ENCODE measurements at places on chromosomes 2 and 18.

- no peak for DNase-seq
These were observed 1837.5 kb upstream of the CELF4 start for GRCh38 chr18:39403121-39403520.

DNA sequence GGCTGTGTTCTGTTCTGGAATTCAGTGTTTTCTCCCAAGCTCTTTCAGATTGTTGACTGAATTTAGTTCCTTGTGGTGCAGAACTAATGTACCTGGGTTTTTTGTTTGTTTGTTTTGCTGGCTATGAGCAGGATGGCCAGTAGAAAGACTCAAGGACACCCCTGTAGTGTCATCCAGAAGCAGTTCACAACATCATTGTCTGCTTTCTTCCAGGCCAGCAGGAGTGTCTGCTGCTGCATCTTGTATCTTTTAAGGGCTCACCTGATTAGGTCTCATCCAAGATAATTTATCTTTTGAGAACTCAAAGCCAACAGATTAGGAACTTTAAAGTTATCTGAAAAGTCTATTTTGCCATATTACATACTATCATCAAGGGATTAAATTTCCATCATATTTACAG is 318.5 kb upstream of the MC4R start:
- no peak for DNase-seq

GRCh38 chr2:240459401-240460252 is 24.2 kb downstream of the GPC1 start:
- peak; percentile 20 for DNase-seq

DNA sequence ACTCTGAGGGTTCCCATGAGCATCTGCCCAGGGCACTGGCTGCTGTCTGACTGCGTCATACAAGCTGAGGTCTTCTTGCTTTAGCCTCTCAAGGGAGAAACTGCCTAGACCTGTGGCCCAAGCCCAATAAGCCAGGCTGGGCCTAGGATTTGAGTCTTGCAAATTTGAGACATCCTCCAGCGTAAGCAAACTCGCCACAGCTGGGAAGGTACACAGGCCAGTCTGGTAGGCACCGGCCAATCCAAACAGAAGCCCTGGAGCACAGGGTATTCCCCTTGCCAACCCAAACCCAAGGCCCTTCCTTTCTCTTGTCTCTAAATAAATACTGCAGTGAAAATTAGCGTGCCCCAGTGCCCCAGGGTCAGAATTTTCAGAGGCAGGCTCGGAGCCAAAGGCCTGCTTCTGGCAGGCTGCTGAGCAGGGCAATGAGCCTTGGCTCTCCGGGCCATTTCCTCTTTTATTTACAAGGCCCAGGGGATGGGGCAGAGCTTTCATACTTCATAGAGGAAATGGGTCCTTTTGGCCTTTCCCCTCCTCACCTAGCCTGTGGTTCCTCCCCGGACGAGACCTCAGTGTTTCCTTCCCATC is 33.3 kb downstream of the POLR1A start:
- peak; percentile 40 for DNase-seq

DNA sequence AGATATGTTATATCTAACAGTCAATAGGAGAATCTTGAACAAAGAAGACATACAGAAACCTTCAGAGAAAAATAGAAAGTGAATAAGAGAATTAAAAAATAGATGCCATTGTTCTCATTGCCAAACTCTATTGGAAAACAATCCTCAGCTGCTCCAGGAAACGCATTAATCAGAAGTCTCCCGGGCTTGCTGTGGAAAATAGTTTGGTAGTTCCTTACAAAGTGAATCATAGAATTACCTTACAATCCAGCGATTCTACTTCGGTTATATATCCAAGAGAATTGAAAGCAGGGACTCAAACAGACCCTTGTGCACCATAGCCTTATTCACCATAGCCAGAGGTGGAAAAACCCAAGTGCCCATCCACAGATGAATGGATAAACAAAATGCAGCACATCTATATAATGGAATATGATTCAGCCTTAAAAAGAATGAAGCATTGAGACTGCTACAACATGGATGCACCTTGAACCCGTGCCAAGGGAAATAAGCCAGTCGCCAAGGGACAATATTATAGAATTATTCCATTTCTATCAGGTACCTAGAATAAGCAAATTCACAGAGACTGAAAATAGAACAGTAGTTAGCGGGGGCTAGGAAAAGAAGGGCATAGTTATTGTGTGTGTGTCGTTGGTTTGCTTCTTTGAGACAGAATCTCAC is 21.9 kb upstream of the CHRNA1 start:
- no peak for DNase-seq

DNA sequence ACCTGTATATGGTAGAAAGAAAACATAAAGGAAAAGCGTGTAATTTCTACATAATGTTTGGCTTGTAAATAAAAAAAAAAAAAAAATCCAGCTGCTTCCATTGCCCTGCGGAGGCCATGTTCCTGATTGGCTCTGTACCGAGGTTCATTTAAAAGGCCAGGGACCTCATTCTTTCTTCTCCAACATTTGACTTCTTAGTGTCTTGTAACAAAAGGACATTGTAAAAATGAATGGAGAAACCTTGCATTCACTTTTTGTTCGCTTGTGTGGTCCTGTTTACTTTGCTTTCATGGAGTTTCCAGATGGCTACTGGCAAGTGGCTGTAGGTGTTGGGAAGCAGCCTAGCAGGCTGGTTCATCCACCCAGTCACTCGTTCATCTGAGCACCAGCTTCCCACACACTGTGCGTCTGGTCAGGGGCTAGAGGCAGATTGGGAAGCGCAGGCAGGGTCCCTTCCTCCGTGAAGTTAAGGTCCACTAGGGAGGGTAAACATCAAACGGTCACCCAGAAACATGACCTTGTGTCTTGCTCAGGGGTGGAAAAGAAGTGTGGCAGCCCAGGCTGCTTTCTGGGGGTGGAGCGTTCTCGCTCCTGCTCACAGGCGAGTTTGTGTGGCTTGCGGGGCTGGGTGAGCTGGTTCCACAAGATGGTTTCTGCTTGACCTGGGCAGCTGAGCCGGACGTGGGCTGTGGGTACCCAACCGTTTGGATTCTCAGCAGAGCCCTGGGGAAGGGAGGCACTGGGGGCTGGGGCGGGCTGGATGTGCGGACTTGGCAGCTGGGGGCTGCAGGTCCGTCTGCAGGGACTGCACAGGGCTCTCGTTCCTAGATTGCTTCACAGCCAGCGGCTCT is 260.7 kb downstream of the AGAP1 start:
- no peak for DNase-seq

DNA sequence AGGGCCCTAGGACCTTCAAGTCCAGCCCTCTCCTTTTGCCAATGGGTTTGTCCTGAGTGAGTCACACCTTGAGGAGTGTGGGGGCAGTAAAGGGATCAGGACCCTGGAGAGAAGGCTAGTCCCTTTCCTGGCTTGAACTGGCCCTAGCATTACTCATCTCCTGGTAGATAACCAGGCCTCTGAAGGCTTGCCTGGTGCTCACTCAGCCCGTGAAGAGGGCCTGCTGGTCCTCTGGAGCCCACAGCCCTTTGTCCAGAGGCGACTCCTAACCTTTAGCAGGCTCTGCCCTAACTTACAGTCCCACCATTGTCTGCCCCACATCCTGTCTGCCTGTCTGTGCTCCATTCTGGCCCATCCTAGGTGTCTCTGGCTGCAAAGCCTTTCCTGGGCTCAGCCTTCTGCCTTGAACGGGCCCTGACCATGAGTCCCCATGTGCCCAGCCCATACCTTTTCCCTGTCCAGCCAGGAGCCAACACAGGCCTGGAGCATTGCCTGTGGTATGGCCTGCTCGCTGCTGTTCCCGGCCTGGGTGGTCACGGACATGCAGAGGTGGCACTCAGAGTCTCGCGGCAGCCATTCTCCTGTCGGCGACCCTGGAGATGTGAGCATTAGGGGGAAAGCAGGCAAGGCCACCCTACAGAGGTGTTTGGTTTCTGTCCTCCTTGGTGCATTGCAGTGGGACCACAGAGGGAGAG is 5.0 kb downstream of the SFTPB start:
- DNase-seq: no peak

DNA sequence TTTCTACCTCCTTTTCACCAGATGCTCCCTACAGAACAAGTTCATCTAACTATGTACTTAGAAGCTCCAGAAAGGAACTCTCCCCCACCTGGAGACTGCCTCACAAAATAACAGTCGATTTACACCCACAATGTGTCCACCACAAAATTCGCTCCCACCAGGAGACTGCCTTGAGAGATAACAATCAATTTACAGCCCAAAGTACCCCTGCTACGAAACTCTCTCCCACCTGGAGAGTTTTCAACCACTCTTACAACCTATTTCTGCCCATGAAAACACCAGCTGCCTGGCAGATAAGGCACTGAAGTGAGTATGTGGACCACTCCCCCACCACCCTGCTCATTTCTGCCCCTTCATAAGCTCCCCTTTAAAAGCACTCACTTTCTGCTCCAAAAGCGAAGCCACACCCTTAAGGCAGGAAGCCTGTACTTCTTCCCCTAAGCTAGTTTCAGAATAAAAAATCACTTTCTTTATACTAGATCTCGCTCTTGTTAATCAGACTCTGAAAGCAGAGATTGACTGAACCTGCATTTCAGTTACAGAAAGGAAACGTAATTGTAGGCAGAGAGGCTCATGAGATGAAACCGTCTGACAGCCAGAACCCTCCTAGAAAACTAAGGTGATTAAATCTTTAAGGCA is 94.4 kb upstream of the RBBP8 start:
- DNase-seq: no peak

DNA sequence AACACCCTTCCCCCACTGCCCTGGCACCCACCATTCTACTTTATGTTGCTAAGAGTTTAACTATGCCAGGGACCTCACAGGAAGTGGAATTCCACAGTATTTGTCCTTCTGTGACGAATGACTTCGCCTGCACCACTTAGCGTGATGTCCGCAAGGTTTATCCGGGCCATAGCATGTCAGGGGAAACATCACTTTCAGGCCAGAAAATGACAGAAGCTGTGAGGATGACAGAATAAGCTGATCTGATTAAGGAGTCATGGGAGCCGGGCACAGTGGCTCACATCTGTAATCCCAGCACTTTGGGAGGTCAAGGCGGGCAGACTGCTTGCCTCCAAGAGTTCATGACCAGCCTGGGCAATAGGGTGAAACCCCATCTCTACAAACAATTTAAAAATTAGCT is 248.8 kb downstream of the EIPR1 start:
- no peak for DNase-seq

DNA sequence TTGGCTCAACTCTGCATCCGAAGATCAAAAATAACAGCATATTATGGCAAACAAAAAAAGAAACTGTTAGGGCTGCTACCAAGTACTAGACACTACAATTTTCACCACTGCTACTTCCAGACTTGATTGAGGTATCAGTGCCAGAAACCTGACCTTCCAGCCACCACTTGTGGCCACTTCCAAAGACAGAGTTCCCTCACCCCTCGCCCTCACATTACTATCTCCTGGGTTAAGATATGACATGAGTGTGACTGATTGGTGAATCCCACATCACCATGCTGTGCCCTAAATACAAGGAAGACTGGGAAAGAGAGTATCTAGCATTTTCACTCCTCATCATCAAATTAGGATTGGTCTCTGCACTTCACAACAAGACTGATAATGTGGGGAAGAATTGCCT is 296.1 kb upstream of the NT5C1B start:
- DNase-seq: no peak
